ENCODE measurements at places on chromosomes 5 and 9.
A peak's percentile ranks its signal among the peaks of the same experiment; 100 is the strongest.

DNA sequence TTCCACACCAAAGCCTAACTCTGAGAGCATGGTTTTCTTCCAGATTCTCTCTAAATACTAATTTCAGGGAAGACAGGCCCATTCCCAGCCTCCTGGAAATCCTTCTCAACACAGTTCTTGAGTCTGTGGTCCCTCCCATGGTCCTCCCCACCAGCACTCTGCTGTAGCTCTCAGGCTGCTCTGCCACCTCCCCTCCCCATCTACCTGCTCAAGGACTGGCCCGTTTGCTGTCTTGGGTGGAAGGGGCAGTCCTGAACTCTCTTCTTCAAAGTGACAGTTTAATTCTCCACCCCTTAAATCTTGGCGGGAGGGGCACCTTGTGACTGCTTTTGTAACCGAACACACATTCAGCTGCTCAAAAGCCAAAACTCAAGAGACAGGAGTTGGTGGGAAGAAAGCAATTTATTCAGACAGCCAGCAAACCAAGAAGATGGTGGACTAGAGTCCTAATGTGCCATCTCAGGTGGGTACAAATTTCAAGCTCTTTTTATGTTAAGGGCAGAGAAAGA lies 7.6 kb upstream of the LCN15 start:
- DNase-seq: no peak

DNA sequence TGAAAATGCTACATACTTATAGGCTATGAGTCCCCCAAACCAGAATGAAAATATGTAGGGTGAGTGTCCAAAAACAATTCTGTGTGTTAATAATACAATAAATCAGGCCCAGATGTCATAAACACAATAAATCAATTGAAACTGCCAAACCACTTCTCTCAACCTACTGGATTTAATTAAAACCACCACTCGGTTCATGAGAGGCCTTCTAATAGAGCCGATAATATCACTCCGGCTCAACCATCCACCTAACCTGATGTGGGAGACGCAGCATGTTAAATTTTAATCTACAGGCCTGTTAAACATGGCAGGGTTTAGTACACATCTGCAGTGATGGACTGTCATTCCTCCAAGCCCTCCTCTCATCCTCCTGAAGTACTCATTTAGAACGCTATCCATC lies 734.5 kb upstream of the ZNF608 start:
- DNase-seq: no peak

- no peak for DNase-seq
Measured at GRCh38 chr5:111251921-111252320, 27.7 kb downstream of the CAMK4 start.

DNA sequence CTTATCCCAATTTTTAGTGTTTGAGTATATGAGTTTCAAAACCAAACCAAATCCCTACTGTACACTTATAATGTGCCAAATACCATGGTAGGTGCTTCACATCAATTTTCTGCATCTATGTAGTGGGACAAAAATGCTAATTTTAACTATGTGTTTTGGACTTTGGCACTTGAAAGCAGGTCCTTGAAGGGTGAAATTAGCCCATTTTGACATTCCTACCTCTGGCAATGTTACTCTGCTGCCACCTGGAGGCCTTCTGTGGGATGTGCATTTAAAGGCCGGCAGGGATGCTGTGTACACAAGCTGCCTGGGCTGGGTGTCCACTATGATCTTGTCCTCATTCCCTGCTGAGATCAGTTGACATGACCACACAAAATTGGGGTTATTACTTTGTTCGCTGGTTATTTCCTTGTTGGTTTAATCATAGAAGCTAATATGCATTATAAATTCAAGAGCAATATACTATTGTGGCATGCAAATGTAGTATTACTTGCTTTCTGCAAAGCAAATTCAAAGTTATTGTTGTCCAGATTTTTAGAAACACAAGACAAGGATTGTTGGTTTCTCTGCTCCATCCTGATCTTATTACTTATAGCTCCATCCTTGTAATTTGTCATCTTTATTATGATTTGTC lies 166.8 kb downstream of the ARHGEF28 start:
- DNase-seq: peak; percentile 9

DNA sequence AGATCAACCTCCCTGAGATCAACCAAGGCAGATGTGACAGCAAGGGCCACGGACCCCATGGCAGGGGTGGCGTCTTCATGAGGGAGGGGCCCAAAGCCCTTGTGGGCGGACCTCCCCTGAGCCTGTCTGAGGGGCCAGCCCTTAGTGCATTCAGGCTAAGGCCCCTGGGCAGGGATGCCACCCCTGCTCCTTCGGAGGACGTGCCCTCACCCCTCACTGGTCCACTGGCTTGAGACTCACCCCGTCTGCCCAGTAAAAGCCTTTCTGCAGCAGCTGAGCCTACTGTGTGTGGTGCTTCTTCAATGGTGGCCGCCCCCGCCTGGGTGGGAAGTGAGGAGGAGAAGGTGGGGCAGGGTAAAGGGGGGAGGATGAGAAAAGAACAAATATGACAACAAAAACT lies 8.3 kb downstream of the GPX3 start:
- DNase-seq: no peak

- no peak for DNase-seq
Measured at GRCh38 chr9:104808035-104808614, 44.2 kb downstream of the NIPSNAP3B start.

DNA sequence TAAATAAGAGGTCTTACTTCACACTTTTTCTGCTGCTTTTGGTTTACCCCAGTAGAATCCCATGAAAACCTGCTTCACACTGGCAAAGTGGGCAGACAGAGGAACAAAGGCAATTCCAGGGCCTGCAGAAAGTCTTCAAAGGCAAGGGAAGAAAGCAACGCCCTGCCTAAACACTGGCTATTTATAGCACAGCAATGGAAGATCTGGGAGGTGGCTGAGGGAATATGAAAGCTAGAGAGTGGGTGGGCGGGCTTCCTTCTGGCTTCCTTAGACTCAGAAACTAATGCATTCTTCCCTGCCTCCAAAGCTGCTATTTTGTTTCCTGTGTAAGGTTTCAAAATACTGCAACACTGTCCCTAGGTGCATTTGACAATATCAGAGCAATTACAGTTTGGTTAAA lies 46.8 kb downstream of the ELAVL2 start:
- no peak for DNase-seq

GRCh38 chr9:83259558-83259957 lies 196.6 kb upstream of the RASEF start:
- DNase-seq: no peak
